Karpas-422 (cell line): ENCODE measurements at places on chromosomes 7 and 10. TPM values are rescaled to one million over a fixed set of nuclear protein-coding genes. Genes with fewer than 3 reads are reported as not detected.

Gene SFTPD
- not detected in 2 replicates for total RNA-seq

Gene IL6
- total RNA-seq = 0.25 TPM in 1 of 2 replicates, not detected in the other

Gene SYNPO2L
- total RNA-seq = not detected in 2 replicates

Gene ADRA2A
- total RNA-seq = 0.04 TPM in 1 of 2 replicates, not detected in the other

Gene CDC14C
- total RNA-seq = not detected in 2 replicates

Gene ZFYVE27
- 16.9 and 19.6 TPM in 2 replicates for total RNA-seq

Gene TET1
- 2.2 and 5.4 TPM in 2 replicates for total RNA-seq

Gene NUTM2E
- total RNA-seq = 0.19 and 0.43 TPM in 2 replicates

Gene EPC1
- total RNA-seq = 35.6 and 56.9 TPM in 2 replicates

Gene DNAJC12
- 52.2 and 72.8 TPM in 2 replicates for total RNA-seq

Gene CALML3
- total RNA-seq = not detected in 2 replicates

Gene RNF133
- total RNA-seq = not detected in 2 replicates

GRCh38 chr10:124194199-124194824 is 100.9 kb upstream of the CHST15 start:
- no peak for DNase-seq
- H3K36me3 ChIP-seq = no peaks in the 10 kb centered on the region
- H3K4me3 ChIP-seq = no peak overlapping the region
- peak overlapping the region; percentile 21; the same call in 1 of the 2 replicates for H3K27ac ChIP-seq

GRCh38 chr7:49980465-49980864 is 112.6 kb downstream of the ZPBP start:
- peaks cover 6% of the 10 kb centered on the region for H3K4me1 ChIP-seq
- no peak overlapping the region for H3K4me3 ChIP-seq
- H3K36me3 ChIP-seq = no peaks in the 10 kb centered on the region
- H3K27ac ChIP-seq = no peak overlapping the region

- no peak overlapping the region for H3K4me3 ChIP-seq
- DNase-seq = no peak
- no peaks in the 10 kb centered on the region for H3K36me3 ChIP-seq
- H3K27me3 ChIP-seq = no peaks in the 10 kb centered on the region
- H3K27ac ChIP-seq = no peak overlapping the region
Observed at GRCh38 chr7:68694656-68695055, 903.6 kb upstream of the AUTS2 start.

- no peak overlapping the region for H3K4me3 ChIP-seq
- H3K36me3 ChIP-seq = no peaks in the 10 kb centered on the region
- H3K4me1 ChIP-seq = no peaks in the 10 kb centered on the region
- no peaks in the 10 kb centered on the region for H3K27me3 ChIP-seq
- H3K27ac ChIP-seq = no peak overlapping the region
Observed at GRCh38 chr7:136009488-136010079, 32.4 kb upstream of the MTPN start.

DNA sequence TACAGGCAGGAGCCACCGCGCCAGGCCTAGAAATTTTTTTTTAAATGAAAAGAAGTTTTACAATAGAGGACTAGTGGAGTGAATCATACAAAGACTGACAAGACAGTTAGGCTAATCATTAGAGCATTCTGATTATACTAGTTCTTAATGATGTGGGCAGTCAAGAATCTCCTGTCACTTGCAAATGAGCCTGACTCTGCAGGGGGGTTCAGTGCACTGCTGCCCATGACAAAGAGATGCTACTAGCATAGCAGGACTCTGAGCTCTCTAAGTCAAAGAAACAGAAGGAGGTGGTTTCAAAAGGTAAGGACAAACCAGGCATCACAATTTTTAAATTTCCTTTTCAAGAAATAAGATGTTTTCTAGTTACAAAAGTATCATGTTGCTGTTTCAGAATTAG is 59.0 kb downstream of the CCDC6 start:
- H3K27ac ChIP-seq = no peak overlapping the region
- H3K4me1 ChIP-seq = peaks cover 3% of the 10 kb centered on the region
- H3K27me3 ChIP-seq = no peaks in the 10 kb centered on the region
- H3K36me3 ChIP-seq = peaks cover 54% of the 10 kb centered on the region

GRCh38 chr10:12777840-12778585 is 223.5 kb downstream of the CCDC3 start:
- H3K27ac ChIP-seq = no peak overlapping the region
- H3K4me3 ChIP-seq = no peak overlapping the region
- no peaks in the 10 kb centered on the region for H3K27me3 ChIP-seq
- H3K4me1 ChIP-seq = no peaks in the 10 kb centered on the region

GRCh38 chr10:49688261-49688846 is 8.9 kb downstream of the C10orf53 start:
- no peak for DNase-seq
- H3K36me3 ChIP-seq = no peaks in the 10 kb centered on the region
- no peak overlapping the region for H3K27ac ChIP-seq

DNA sequence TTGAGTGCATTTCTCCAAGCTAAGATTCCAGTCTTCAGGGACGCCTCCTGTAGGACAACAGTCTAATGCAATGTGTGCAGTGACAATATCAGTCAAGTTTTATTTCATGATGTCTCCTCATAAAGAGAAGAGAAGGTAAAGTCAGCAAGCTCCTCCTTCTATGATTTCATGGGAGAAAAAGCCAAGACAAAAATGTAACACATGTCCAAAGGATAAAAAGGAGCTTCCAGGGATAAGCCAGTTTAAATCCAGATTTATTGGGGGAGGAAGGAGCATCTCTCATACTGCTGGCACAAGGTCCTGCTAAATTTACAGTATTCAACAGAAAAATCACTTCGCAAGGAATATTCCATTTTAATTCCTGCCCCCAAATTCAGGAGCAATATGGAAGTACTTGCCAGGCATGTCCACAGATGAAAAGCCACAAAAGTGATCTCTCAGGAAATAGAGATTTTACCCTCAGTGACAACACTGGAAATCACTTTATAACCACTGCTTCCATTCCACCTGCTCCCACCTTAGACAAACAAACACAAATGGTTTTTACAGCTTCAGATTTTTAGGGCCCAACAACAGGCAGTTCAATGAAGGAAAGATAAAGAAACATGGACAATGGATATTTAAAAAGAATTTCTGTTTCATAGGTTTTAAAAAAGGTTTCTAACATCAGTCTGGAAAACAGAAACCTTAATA is 677.5 kb upstream of the C7orf33 start:
- H3K27ac ChIP-seq = no peak overlapping the region
- no peaks in the 10 kb centered on the region for H3K36me3 ChIP-seq
- H3K4me1 ChIP-seq = no peaks in the 10 kb centered on the region
- no peaks in the 10 kb centered on the region for H3K27me3 ChIP-seq
- H3K4me3 ChIP-seq = no peak overlapping the region

GRCh38 chr7:39421661-39422060 is 144.5 kb upstream of the YAE1 start:
- H3K27me3 ChIP-seq = no peaks in the 10 kb centered on the region
- H3K4me1 ChIP-seq = peaks cover 15% of the 10 kb centered on the region
- no peaks in the 10 kb centered on the region for H3K36me3 ChIP-seq

DNA sequence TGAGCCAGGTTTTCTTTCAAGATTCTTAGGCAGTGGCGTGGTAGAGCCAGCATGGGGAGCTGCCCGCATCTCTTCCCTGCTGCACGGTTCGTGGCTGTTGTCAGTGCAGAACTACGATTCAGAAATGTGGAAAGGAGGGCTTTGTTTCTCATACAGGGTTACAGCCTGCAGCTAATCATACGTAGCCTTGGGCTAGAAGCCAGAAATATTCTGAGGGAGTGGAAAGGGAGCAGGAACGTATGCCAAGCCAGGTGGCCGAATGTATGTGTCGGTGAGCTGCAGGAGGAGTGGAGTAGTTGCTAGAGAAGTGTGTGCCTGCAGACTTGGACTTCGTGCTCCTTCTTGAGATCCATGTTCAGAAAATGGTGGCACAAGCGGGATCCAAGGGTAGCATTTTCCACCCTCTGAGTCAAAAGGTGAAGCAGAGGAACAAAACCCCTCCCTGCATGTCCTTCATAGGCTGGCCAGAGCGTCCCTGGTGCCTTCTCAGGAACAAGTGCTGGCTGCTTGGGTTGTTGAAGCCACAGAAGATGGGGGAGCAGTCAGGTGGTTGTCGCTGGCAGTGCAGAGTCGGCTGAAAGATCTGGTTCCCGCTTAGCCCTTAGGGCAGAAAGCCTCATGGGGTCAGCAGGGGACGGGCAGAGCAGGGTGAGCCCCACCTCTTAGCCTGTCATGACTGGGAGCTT is 40.9 kb downstream of the LANCL2 start:
- H3K27me3 ChIP-seq = no peaks in the 10 kb centered on the region
- H3K27ac ChIP-seq = no peak overlapping the region
- no peaks in the 10 kb centered on the region for H3K36me3 ChIP-seq
- no peak for DNase-seq
- no peaks in the 10 kb centered on the region for H3K4me1 ChIP-seq
- H3K4me3 ChIP-seq = no peak overlapping the region

DNA sequence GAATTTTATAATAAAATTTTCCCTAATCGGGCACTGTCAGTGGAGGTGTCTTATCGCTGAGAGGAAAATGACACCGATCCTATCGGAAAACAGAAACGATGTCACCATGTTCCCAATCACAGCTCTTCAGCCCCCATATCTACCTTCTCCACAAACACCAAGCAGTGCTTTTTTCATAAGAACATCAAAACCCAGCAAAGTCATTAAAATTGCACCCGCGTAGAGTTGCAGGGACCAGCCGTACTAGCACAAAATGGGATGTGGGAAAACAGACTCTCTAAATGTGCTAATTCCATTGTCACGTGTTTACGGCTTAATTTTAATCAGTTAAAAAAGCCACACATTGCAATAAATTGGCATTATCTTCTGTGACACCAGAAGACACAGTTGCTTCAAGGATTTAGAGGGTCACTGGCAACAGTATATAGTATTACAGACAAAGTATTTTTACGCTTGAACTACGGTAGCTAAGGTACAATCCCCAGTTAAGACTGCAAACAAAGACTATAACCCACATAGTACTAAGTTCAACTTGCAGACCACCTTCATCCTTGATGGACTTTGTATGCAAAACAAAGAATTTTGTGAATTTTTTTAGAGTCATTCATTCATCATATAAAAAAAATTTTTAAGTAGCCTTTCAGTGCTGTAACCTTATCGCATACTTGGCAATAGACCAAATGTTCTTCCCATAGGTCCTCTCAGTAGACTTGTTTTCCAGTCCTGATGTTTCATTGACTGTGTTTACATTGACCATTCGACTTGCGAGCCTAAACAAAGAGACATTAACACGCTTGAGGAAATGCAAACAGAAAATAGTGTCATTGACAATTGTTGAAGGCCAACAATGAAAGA is 116.0 kb downstream of the VTI1A start:
- DNase-seq = no peak
- H3K36me3 ChIP-seq = no peaks in the 10 kb centered on the region
- H3K27me3 ChIP-seq = no peaks in the 10 kb centered on the region
- no peak overlapping the region for H3K4me3 ChIP-seq
- H3K4me1 ChIP-seq = peaks cover 2% of the 10 kb centered on the region; the same call in 1 of the 2 replicates

GRCh38 chr7:24971333-24972165 is 8.4 kb downstream of the OSBPL3 start:
- H3K27me3 ChIP-seq = no peaks in the 10 kb centered on the region
- H3K36me3 ChIP-seq = peaks cover 12% of the 10 kb centered on the region; the same call in 1 of the 2 replicates
- H3K4me3 ChIP-seq = no peak overlapping the region
- peaks cover 98% of the 10 kb centered on the region for H3K4me1 ChIP-seq
- DNase-seq = no peak

- H3K27me3 ChIP-seq = no peaks in the 10 kb centered on the region
- no peaks in the 10 kb centered on the region for H3K4me1 ChIP-seq
- DNase-seq = no peak
Observed at GRCh38 chr7:118285358-118285757, 60.9 kb downstream of the ANKRD7 start.
